Muscle of leg (tissue), 16 donors: ENCODE measurements at places on chromosomes 5 and 9.

- no peak for DNase-seq
These were observed 114.3 kb upstream of the TNC start for GRCh38 chr9:115232181-115232774.

GRCh38 chr5:106474066-106474465, 1196.7 kb downstream of the EFNA5 start:
- no peak for DNase-seq

- DNase-seq = no peak
These were observed 48.3 kb downstream of the FAM78A start for GRCh38 chr9:131227959-131228460.

DNA sequence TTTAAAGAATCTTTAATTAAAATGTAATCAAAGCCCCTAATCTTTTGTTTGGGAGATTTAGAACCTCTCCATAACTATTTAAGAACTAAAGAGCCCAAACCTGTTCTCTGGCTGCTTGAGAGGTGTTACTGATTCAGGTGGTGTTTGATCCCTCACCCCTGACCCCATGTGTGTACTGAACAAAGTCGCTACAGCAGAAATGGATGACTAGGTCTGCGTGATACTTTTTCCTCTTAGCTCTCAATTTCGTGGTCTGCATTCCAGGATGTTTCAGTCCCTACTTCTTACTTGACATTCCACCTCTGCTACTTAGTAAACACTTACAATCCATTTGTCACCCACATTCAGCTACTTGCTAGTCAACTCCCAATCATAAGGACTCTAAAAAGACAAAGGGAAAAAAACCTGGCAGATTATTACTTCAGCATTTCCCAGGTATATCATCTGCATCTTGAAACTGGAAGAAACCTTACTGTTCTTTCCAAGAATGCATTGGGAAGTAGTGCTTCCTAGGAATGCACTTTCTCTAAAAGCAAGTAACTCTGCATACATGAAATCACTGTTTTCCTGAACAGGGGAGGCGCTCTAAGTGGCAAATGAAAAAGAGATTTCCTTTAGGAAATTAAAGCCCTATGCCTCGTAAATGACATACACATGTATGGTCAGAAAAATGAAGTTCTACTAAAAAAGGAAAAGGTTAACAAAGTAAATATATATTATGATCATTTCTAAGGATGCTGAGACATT, 1091.6 kb downstream of the PTPRD start:
- no peak for DNase-seq

GRCh38 chr5:111830333-111830732, 73.3 kb upstream of the NREP start:
- DNase-seq = no peak
